ENCODE measurements at places on chromosomes 3 and 15.

GRCh38 chr15:68712886-68713285 lies 107.8 kb downstream of the ANP32A start:
- DNase-seq = no peak

GRCh38 chr3:71753701-71754609 lies at the start of gene GPR27:
Gene GPR27, plus strand, starts transcription at chr3:71753855. Its CDS starts 195 bp downstream, at chr3:71754050.
- no peak for DNase-seq

DNA sequence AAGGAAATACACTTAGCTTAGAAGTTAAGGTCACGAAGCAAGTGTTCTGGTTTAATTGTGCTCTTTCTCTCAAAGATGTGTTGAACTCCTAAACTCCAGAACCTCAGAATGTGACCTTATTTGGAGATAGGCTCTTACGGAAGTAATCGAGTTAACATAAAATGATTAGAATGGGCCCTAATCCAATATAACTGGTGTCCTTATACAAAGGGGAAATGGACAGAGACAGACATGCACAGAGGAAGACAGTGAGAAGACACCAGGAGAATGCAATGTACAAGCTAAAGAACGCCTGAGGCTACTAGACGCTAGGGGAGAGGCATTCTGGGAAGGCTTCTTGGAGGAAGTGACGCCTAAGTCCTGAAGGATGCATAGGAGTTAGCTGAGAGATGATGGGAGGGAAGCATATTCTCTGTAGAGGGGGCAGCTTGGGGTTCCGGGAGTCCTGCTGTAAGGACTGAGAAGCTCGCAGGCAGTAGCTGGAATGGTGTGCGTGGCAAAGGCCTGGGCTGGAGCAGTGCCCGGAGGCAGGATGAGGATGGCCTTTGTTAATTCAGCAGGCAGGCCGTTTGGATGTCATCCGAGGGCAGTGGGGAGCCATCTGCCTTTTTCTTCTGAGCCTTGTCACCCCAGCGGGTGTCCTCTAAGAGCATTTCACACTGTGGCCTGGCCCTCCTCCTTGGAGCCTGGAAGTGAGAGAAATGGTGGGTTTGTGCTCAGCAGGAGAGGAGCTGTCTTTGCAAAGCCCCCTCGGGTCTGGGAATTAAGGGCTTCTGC lies 513.4 kb downstream of the SHQ1 start:
- no peak for DNase-seq

- no peak for DNase-seq
Observed at GRCh38 chr3:74763830-74764229, 149.4 kb upstream of the CNTN3 start.

GRCh38 chr3:42707620-42708355 lies 5.2 kb upstream of the HHATL start:
- DNase-seq = no peak

- DNase-seq = no peak
Observed at GRCh38 chr15:99249270-99249841, at the start of gene TTC23. Gene TTC23, minus strand, starts transcription at chr15:99249581. Its CDS starts 20,869 bp downstream, at chr15:99228712.

GRCh38 chr3:9251055-9251786 lies 1.8 kb upstream of the SRGAP3 start:
- DNase-seq = no peak

GRCh38 chr3:97969541-97969940 lies 2.7 kb downstream of the RIOX2 start:
- no peak for DNase-seq

DNA sequence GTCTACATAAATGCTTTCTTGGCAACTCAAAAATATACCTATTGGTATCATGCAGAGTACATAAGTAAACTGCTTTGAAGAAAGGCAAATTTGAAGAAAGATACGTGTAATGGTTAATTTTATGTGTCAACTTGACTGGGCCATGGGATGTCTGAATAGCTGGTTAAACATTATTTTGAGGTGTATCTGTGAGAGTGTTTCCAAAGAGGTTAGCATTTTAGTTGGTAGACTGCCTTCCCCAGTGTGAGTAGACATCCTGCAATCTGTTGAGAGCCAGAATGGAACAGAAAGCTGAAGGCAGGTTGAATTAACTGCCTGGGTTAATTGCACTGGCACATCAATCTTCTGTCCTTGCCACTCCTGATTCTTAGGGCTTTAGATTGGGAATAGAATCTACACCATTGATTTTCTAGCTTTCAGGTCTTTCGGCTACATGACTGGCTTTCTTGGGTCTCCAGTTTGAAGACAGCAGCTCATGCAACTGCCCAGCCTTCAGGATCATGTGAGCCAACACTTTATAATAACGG lies 98.3 kb downstream of the CMSS1 start:
- no peak for DNase-seq

DNA sequence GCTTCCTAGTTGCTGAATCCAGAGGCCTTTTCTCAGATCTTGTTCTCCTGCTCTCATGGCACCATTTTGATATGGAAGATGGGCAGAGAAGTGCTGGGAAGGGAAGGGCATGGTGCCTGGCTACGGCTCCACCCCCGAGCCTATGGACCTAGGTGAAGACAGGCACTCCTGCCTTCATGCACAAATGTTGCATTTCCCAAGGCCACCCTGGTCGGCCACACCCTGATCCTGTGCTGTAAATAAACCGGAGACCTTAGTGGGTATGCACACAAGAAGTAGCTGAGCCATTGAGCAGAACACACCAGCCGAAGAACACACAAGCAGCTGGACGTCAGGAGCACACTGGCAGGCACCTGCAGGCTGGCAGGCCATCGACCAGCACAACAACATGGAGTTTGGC lies 261.6 kb downstream of the SHQ1 start:
- no peak for DNase-seq

GRCh38 chr3:47825590-47825989 lies 22.7 kb downstream of the DHX30 start:
- no peak for DNase-seq

GRCh38 chr3:172673210-172673679 lies 37.6 kb downstream of the NCEH1 start:
- peak; percentile 10 for DNase-seq

GRCh38 chr3:55524565-55525244 lies 37.6 kb upstream of the WNT5A start:
- DNase-seq = no peak

DNA sequence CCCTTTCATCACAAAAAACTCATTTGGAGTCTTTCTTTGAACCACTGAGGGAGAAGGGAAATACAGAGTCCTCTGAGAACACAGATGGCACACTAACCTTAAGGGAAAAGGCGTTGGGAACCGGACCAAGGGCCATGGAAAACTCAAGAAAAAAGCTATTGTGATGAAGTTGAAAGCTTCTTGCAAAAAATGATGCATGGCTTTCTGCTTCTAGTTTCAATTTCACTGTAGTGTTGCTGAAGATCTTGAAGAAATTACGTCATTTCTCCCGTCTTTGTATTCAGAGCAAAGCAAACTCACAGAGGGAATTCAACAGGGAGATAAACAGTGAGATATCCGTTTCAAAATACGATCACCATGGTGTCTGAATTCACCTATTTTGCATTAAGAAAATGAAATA lies 642.3 kb upstream of the ADAMTS9 start:
- DNase-seq = no peak

DNA sequence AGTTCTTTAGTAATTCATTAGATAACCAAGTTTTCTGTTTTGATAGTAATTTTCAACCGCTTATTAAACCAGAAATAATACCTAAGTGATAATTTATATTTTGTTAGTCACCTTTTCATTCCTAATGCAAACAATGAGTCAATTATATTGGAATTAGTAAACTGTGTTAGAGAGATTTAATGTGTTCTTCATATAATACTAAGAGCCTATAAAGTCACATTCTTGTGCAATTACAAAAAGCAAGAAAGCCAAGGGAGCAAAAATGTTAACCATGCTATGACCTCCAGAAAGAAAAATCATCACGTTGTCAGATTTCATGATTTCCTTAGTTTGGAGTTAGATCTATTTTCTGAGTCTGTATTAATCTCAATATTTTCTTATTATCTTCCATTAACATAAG lies 108.8 kb upstream of the SAMMSON start:
- DNase-seq = no peak

GRCh38 chr3:162139841-162140240 lies 643.2 kb downstream of the OTOL1 start:
- no peak for DNase-seq

DNA sequence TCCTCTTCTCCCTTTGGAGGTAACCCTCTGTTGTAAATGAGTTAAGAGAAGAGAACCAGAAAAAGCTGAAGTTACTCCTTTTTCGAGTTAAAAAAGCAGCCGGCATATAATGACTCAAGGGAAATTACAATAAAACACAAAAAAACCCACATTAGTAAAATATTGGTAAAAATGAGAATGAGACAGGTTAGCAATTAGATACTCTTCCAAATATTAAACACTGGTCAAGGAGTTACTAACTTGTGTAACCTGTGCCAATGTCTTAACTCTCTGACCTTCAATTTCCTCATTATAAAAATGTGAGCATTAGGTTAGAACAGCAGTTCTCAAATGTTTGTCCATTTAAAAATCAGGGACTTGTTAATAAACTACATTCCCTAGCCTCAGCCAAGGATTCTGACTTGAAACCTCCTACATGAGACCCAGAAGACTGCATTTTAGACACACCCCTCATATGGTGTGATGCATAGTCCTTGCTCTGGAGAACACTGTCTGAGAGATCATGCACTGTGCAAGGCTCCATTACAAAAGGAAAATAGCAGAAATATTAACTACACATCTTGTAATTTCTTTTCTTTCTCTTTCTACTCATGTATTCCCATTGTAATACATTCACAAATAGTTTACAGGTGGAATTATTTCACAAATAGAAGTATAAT lies 42.7 kb upstream of the TOP2B start:
- DNase-seq = no peak

DNA sequence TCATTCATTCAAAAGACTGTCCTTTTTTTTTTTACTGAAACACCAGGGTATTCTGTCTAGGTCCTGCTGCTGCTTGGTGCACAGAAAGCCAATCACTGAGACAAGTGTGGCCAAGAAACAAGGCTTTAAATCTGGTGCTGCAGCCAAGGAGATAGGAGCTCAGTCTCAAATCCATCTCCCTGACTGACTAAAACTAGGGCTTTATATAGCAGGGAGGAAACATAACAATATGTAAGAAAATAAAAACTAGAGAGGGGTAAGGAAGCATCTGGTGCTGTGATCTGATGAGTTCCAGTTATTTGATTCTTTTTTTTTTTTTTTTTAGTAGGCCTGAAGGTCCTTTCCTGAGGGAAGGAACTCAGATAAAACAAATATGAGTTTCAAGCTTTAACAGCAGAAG lies 139.8 kb downstream of the ATG7 start:
- DNase-seq = no peak

- peak; percentile 67 for DNase-seq
Observed at GRCh38 chr15:66912001-66912400, 153.4 kb upstream of the SMAD3 start.

GRCh38 chr3:124650798-124651197 lies 79.5 kb upstream of the UMPS start:
- DNase-seq = no peak

DNA sequence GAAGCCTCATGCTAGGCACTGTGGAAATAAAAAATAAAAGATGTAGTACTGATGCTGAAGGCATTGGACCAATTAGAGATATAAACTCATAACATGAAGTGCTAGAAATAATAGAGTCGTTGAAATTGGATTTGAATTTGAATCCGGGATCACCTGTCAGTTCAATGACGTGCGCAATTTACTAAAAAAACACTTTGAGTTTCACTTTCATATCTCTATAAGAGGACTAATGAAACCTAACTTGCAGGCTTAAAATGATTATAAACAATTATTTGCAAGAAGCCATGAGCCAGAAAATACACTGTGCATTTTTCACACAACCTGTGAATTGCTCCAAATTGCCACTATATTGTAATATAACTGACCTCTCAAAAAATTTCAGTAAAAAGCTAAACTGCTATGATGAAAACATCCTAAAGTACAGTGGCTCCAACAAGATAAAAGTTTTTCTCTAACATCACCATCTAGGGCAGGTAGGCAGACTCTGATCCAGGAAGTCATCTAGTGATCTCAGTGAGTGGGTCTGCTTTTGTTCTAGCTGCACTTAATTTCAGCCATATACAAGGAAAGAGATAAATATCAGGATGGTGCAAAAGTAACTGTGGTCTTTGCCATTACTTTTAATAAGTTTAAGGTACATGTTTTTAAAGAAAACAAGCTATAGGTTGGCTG lies 440.2 kb downstream of the CNTN6 start:
- no peak for DNase-seq

DNA sequence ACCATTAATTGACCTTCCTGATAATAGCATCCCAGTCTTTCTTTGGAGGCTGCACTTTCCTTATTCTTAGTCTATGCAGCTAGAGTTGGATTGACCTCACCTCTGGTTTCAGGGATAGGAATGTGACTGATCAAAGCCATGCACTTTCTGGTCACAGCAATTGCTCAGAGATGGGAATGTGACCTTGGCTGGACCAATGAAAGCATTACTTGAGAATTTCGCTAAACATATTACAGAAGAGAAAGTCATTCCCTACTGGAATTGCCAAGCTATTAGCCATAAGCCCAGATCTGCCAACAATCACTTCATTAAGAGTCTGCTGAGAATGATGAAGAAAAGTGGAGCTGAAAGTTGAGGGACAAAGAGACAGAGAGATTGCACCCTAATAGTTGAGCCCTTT lies 32.7 kb downstream of the RTP1 start:
- no peak for DNase-seq

- no peak for DNase-seq
Observed at GRCh38 chr15:66424963-66425612, 38.4 kb downstream of the MAP2K1 start.

GRCh38 chr15:87080547-87080946 lies 1000.9 kb downstream of the AGBL1 start:
- DNase-seq = no peak

DNA sequence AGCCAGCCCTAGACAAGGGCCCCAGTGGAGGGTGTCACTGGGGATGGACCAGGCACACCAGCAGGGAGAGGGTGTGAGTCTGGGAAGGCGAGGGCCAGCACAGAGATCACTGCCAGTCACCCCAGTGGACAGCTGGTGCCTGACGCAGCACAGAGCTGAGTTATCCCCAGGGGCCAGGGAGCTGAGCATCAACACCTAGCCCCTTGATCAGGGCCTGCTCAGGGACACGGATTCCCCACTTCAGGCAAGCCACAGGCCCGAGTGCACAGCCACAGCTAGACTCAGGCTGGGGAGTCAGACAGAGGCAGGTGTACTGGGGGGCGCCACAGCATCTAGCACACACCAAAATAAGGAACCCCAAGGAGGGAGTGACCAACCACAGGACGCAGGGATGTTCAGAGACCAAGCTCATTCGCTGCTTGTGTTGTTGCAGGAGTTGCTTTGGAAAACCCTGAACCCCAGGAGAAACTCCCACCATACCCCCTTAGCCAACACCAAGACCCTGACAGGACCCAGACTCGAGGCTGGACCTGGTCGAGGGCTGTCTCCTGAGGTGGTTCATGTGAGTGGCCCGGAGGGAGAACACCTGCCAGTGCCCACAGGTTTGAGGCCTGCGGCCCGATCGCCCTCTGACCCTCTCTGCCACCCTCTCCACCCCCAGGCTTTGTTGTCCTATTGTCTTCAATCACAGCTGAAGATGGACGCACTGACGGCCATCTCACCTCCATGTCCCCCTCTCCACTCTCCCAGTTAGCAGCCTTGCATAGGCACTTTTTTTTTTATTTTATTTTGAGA lies 146.8 kb downstream of the TPRA1 start:
- no peak for DNase-seq

DNA sequence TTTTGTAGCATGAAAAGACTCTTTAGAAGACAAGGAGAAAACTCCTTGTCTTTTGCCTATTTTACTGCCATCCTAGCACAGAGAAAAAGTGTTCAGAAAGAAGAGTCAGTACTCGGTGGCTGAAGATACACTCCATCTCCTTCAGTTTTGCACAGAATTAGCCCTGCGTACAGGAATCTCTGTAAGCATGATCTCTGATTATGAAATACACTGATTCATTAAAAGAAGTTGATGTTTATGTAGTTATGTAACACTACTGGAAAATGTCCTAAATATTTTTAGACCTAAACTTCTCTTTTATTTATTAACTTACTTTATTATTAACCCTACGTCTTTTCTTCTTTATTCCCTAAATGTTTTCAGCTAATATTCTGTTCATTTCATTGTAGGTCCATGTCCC lies 138.4 kb downstream of the LEKR1 start:
- DNase-seq = no peak

All from naive thymus-derived CD4-positive, alpha-beta T cell (primary cell).